ENCODE measurements at places on chromosomes 6 and 20.

DNA sequence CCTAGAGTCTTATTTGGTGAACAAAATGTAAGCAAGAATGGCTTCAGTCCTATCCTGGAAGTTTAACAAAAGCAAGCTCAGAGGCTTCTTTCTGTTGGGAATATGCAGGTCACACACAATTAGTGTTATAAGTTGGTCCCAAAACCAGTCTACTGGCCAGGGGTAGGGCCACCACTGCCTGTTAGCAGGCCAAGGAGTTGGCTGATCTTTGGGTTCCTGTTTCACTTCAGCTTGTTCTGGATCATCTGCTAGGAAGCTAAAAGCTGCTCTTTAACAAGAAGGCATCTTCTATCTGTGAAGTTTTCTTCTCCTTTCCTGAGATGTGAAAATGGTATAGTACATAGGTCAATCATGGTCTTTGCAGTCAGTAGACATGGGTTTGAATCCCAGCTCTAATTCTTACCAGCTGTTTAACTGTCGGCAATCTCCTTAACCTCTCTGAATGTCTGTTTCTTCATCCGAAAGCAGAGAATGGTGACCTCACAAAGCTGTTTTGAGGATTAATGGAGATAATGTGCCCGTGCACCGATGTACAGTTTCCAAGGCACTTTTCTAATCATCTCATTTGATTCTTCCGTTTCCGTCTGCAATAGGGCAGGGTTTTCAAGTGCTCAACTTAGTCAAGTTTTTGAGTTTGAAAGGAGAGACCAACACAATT, 271.2 kb upstream of the TAB2 start:
- H3K36me3 ChIP-seq, result no peaks in the 10 kb centered on the region
- H3K4me3 ChIP-seq, result peak overlapping the region; percentile 73
- H3K4me1 ChIP-seq, result peaks cover 20% of the 10 kb centered on the region
- H3K27ac ChIP-seq, result peak overlapping the region; percentile 72
- no peaks in the 10 kb centered on the region for H3K27me3 ChIP-seq

- H3K4me3 ChIP-seq, result no peak overlapping the region
- no peak overlapping the region for H3K27ac ChIP-seq
- no peaks in the 10 kb centered on the region for H3K36me3 ChIP-seq
- DNase-seq, result no peak
These were observed 1.3 kb upstream of the KIAA0408 start for GRCh38 chr6:127460465-127460864.

DNA sequence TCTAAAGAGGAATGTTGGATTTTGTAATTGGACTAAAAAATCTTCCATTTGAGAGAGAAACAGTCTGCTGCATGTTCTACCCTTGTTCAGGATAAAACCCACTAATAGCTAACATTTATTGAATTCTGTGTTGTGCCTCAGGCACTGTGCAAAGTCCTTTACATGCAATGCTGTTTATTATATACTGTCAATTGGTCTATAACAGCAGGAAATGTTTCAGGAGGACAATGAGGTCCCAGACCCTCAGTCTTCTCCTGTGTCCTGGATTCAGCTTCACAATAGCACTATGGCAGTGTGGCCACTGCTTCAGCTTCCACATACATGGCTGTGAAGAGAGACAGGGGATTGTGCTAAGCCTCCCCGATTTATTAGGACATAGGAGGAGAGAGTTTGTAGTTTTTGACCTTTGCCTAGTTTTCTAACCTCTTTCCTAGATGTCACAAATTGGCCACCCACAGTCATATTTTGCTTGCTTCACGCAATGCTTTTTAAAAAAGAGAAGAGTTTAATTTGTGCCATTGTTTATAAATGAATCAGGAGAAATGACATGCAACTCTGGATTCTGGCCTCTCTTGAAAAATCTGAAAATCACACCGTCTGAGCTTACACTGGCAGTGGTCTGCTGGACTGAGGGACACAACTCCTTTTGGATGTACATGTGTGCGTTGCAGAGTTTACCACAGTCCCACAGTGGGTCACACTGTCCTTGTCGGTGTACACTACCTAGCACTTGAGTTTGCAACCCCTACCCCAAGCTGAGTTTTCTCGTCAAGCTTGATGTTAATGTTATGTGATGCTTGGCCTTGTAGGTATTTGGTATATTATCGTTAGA, 11.3 kb downstream of the PTPN1 start:
- peaks cover 67% of the 10 kb centered on the region for H3K4me1 ChIP-seq
- H3K27me3 ChIP-seq, result no peaks in the 10 kb centered on the region
- peak overlapping the region; percentile 35 for H3K4me3 ChIP-seq
- peaks cover 9% of the 10 kb centered on the region for H3K36me3 ChIP-seq
- no peak for DNase-seq

- H3K27ac ChIP-seq, result no peak overlapping the region
- H3K4me3 ChIP-seq, result no peak overlapping the region
- H3K4me1 ChIP-seq, result no peaks in the 10 kb centered on the region
- DNase-seq, result no peak
- peaks cover 7% of the 10 kb centered on the region for H3K27me3 ChIP-seq
These were observed 179.1 kb downstream of the SYNDIG1 start for GRCh38 chr20:24648481-24648880.

- no peak for DNase-seq
- H3K4me1 ChIP-seq, result peaks cover 12% of the 10 kb centered on the region
- H3K27me3 ChIP-seq, result no peaks in the 10 kb centered on the region
- no peak overlapping the region for H3K27ac ChIP-seq
- H3K4me3 ChIP-seq, result no peak overlapping the region
These were observed 91.4 kb upstream of the MAN1A1 start for GRCh38 chr6:119440953-119441352.

- no peaks in the 10 kb centered on the region for H3K36me3 ChIP-seq
- H3K27me3 ChIP-seq, result no peaks in the 10 kb centered on the region
- no peak overlapping the region for H3K4me3 ChIP-seq
- DNase-seq, result no peak
- no peak overlapping the region for H3K27ac ChIP-seq
- H3K4me1 ChIP-seq, result no peaks in the 10 kb centered on the region
These were observed 13.2 kb downstream of the HSPA12B start for GRCh38 chr20:3745686-3746173.

- no peak for DNase-seq
- no peaks in the 10 kb centered on the region for H3K4me1 ChIP-seq
- H3K27ac ChIP-seq, result no peak overlapping the region
- no peaks in the 10 kb centered on the region for H3K27me3 ChIP-seq
These were observed 1286.2 kb upstream of the EYS start for GRCh38 chr6:66993272-66993671.

DNA sequence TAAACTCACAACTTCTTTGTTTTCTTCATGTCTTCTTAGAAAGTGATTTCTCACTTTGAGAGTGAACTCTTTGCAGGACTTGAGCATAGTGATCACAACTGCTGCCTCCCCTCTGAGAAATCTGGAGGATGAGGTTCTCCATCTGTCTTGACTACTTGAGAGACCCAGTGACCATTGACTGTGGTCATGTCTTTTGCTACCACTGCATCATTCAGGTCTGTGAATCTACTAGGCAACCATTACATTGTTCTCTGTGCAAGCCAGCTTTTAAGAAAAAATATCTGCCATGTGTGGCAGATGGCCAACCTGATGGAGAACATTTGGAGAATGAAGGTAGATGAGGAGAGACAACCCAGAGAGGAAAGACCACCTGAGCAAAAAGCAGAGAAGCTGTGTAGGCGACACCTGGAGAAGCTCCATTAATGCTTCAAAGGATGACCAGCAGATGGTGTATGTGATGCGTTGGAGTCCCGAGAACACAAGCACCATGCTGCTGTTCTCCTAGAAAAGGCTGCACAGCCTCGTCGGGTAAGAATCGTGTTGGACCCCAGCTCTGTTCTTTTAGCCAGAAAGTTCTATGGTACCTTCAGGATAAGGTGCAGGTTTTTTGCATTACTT, 25.1 kb upstream of the TRIM26 start:
- H3K27me3 ChIP-seq, result peaks cover 11% of the 10 kb centered on the region
- DNase-seq, result no peak
- no peak overlapping the region for H3K4me3 ChIP-seq
- H3K4me1 ChIP-seq, result no peaks in the 10 kb centered on the region

DNA sequence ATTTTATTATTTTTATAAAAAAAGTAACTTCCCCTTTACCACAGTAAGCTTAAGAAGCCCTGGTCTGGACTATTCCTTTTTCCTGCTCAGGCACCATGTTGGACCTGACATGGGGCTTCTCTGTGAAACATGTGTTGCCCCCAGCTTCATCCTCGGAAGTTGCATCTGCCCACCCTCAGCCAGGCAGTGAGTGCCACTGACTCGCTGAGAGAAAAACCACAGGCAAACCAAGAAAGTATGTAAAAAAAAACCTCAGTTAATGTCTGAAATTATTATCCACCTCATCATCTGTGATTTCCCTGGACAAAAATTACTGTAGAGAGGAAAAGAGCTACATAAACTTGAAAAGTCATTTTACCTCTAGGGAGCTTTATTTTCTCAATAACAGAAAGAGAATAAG, 109.9 kb upstream of the MCHR2 start:
- DNase-seq, result no peak
- H3K36me3 ChIP-seq, result no peaks in the 10 kb centered on the region
- no peak overlapping the region for H3K27ac ChIP-seq
- no peak overlapping the region for H3K4me3 ChIP-seq

DNA sequence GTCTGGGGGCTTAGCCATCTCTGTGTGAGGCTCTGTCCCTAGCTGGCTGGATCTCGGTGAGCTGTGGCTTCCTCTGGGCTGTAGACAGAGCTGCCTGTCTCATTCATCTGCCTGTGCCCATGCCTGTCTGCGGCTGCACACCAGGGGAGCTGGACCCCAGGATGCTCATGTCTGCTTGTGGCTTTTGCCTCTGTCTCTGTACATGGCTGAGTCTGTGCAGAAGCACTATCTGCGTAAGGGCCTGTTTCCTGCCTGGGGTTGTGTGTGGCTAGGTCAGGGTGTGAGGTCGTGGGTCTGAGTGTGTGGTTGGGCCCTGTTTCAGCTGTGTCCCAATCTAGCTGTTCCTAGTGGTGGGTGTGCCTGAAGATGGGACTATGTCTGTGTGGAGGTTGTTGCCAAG, 68.2 kb downstream of the CDH22 start:
- H3K27me3 ChIP-seq, result peaks cover 11% of the 10 kb centered on the region
- H3K4me3 ChIP-seq, result no peak overlapping the region
- no peaks in the 10 kb centered on the region for H3K36me3 ChIP-seq
- H3K27ac ChIP-seq, result no peak overlapping the region

GRCh38 chr20:951384-952169, 35.4 kb upstream of the ANGPT4 start:
- DNase-seq, result no peak
- no peak overlapping the region for H3K27ac ChIP-seq
- H3K36me3 ChIP-seq, result no peaks in the 10 kb centered on the region
- peaks cover 55% of the 10 kb centered on the region for H3K27me3 ChIP-seq

- no peaks in the 10 kb centered on the region for H3K36me3 ChIP-seq
- no peak for DNase-seq
- no peak overlapping the region for H3K4me3 ChIP-seq
- H3K27me3 ChIP-seq, result no peaks in the 10 kb centered on the region
- H3K27ac ChIP-seq, result no peak overlapping the region
- no peaks in the 10 kb centered on the region for H3K4me1 ChIP-seq
These were observed 82.5 kb downstream of the CD83 start for GRCh38 chr6:14200047-14200446.

DNA sequence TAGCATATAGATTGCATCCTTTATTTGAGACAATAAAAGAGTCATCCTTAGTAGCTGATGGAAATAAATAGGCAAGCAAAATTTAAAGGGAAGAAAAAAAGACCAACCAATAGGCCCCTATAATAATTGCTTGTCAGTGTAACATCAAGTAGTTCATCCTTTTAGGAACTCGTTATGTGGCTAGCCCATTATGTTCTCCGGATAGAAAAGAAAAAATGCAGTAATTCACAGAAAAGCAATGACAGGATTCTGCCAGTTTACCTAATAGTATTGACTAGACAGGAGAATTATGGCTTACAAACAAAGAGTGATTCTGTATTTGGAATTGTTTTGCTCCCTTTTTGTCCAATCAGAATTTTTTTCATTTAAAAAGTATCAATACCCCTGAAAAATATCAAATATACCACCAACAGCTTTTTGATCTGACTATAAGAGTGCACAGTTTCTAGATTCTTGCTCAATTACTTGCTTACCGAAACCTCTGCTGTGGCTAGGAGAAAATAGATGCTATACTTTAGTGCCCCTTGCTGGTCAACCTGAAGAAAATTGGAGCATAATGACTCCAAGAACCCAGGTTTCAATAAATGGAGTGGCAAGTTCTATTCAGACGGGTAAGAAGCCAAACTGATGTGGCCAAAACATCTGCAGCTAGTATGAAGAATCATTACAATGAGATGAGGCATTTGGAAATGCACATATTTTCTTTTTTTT, 91.5 kb upstream of the SASH1 start:
- no peak overlapping the region for H3K4me3 ChIP-seq
- no peaks in the 10 kb centered on the region for H3K27me3 ChIP-seq
- H3K27ac ChIP-seq, result no peak overlapping the region
- DNase-seq, result no peak

DNA sequence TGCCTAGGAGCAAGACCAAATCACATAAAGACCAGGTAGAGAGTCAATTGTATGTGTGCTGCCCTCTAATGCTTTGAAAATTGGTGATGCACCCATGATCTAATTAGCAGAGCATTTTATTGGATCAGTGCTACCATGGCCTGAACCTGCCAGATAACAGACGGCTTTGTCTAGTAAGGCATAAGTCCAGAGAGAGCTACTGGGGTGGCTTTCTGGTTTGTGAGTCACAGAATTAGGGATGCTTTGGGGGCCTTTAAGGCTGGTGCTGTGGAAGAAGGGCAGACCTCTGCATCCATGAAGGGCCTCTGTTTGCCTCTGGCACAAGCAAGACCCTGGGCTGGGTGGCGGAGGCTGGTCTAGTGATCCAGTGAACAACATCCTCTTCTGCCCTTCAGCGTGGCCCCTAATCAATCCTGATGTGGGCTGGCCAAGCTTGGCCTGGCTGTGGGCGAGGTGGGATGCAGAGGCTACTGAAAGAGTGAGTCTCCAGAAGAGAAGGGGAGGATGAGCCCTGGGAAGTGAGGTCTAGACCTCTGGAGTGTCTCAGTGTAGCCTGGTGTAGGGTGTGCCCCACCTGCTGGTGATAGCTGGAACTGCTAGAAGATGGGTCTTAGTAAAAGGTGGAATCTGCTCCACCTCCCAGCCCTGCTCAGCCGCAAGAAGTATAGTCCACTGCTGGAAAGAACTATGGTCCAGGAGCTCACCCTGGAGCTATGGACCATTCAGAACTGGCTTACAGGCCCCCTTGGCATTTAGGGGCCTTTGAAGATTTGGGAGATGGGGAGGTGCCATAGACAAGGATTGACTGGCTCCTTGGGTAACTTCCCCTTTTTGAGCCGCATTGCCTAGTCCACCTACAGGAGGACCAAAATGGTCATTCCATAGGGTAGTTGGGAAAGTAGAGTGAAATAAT, 36.7 kb upstream of the AAR2 start:
- peaks cover 9% of the 10 kb centered on the region for H3K4me1 ChIP-seq
- no peak overlapping the region for H3K4me3 ChIP-seq
- H3K36me3 ChIP-seq, result no peaks in the 10 kb centered on the region
- no peak overlapping the region for H3K27ac ChIP-seq

DNA sequence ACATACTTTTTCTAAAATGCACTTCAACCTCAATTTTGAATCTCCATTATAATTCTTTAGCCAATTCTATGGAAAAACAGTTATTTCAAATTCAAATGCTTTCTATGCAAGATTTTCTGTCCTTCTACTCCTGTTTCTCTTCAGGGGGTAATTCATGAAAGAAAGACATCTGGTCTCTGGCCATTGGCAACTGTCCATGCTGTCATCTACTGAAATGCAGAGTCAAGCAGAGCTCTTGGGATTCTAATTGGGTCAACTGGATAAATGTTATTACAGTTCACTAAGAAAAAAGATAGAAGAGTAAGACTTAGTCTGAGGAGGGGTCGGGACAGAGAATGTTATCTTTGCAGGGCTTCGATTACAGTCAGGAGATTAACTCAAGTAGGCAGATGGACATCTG, 22.0 kb upstream of the BMP5 start:
- H3K4me1 ChIP-seq, result no peaks in the 10 kb centered on the region
- H3K36me3 ChIP-seq, result peaks cover 10% of the 10 kb centered on the region
- no peaks in the 10 kb centered on the region for H3K27me3 ChIP-seq
